ENCODE measurements at places on chromosomes 11 and 22.

GRCh38 chr22:30968924-30969531 is at the start of gene TUG1:
Gene TUG1, plus strand, starts transcription at chr22:30969265.
- DNase-seq: peak; percentile 98

- no peak for DNase-seq
These were observed 20.9 kb upstream of the TMEM191C start for GRCh38 chr22:21446128-21446826.

GRCh38 chr11:84720706-84721402 is 906.3 kb downstream of the DLG2 start:
- DNase-seq: no peak

GRCh38 chr11:132504501-132505041 is 1027.7 kb downstream of the OPCML start:
- no peak for DNase-seq

DNA sequence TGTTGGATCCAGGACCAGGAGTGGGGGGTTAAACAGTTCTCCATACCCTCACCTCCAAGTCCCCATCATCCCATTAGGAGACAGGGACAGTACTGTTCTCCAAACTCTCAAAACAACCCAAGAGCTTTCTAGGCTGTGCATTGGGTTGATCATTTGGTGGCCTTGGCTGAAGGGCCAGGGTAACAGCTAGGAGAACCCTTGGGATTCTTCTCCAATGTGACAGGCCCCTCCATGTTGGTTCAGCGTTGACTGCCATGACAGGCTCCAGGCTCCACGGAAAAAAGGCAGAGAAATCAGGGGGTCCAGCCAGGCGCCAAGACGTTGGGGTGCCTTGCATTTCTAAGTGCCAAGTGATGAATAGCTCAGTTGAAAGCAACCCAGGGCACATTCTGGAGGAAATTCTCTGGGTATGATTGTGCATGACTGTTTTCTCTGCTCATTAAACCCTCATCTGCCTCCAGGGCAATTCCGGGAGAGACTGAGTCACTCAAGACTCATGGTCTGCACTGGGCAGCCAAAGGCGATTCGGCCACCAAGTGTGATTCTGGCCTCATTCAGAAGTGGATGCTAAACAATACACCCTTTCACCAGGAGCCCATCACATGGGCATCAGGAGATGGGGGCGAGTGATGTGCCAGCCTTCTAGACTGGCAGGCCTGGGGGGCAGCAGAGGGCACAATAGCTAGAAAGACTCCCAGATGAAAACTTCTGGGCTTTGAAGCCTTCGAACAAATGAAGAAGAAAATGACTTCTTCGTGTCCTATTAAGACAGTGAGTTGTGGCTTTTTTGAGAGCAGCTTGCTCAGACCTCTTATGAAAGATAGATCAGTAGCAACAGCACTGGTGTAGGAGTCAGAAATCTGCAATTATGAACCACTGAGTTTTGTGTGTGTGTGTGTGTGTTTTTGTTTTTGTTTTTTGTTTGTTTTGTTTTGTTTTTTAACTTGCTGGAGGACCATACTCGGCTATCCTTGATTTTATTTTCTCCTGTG is 27.7 kb downstream of the CD44 start:
- DNase-seq: peak; percentile 99

GRCh38 chr11:67996051-67996450 is 7.8 kb downstream of the UNC93B1 start:
- DNase-seq: no peak

GRCh38 chr11:88307749-88308425 is 29.6 kb downstream of the CTSC start:
- no peak for DNase-seq

DNA sequence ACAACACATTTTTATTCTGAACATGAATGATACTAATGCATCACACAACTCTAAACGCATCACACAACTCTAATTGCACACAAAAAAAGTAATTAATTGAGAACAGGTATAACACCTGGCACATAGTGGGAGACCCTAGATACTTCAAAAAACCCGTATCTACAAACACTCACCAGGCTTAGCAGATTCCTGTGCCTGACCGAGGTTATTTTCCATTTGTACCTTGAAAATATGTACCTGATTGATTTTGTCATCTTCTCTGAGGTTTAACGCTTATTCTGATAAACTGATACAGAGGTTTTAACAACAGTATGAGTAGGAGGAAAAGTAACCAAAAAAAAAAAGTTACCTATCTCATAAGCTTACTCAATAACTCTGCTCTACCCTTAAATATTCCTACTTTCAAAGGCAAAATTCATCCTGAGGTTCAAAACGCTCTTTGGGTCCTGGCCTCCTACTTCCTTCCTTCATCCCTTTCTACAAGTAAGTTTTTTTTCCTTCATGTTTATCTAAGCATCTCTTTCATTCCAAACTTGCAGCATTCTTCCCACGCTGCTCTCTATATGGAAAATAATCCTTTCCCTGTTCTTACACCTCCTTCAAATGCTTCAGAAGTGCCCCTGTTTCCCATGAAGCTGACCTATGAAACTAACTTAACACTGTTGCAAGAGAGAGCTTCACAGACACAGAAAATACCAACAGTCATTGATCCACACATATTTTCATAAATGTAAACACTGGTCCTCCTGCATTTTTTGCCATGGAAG is 73.3 kb downstream of the ETS1 start:
- DNase-seq: peak; percentile 12

DNA sequence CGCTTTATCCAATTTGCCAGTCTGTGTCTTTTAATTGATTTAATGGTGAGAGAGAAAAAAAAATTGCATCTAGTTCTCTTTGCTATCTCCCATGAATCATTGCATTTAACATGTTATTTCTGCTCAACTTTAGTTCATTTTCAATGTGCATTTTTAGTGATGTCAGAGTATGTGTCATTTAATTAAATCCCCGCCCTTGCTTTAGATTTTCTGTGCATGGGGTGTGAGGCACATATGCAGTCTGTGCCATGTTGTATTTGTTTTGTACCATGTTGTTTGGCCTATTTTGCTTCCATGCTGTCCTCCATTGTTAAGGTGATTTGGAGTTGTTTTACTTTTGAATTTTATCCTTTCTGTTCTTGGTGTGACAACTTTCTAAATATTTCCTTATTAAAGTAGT is 8.3 kb upstream of the NCR3LG1 start:
- peak; percentile 4 for DNase-seq

- peak; percentile 82 for DNase-seq
These were observed 8.8 kb upstream of the PLA2G3 start for GRCh38 chr22:31148953-31149627.

GRCh38 chr11:115941044-115941443 is 436.8 kb upstream of the CADM1 start:
- DNase-seq: no peak

DNA sequence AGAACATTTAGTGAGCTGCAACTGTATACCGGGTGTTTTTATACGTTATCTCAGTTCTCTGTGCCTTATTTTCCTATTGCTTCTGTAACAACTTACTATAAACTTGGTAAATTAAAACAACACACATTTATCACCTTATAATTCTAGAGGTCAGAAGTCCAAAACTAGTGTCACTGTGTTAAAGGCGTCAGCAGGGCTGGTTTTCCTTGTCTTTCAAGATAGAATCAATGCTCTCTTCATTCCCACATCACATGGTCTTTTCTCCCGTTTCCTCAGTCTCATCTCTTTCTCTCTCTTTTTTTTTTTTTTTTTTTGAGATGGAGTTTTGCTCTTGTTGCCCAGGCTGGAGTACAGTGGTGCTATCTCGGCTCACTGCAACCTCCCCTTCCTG is 36.1 kb downstream of the MB start:
- DNase-seq: no peak

GRCh38 chr11:11733246-11733747 is 108.5 kb upstream of the USP47 start:
- DNase-seq: no peak

DNA sequence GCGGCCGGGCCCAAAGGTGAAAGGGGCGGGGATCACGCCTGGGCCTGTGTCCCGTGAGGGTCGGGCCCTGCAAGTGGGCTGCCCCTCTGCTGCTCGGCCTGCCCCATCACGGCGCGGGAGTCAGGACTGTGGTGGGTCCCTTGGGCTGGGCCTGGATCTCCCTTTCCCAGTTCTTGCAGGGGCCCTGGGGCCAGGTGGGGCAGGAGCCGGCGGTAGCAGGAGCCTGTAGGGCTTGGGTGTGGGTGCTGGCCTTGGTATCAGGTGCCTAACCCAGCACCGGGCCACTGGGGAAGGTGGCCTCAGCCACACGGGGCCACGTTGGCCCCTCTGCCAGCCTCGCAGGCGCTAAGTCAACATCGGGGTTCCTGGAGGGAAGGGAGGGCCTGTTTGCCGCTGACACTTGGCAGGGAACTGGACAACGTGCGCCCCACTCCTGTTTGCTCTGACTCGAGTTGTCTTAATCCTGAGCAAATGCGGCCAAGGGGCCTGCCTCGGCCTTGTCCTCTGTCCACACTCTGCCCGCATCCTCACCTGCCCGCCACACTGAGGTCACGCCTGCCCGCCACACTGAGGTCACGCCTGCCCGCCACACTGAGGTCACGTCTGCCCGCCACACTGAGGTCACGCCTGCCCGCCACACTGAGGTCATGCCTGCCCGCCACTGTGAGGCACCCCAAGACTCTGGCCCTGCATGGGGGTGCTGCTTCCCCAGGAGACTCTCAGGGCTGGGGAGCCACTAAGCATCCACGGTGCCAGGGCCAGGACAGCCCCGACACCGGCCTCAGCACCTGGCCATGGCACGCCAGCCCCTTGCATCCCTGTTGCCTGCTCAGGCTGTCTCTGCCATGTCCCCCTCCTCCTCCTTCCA is 14.2 kb upstream of the MUC5B start:
- DNase-seq: no peak

DNA sequence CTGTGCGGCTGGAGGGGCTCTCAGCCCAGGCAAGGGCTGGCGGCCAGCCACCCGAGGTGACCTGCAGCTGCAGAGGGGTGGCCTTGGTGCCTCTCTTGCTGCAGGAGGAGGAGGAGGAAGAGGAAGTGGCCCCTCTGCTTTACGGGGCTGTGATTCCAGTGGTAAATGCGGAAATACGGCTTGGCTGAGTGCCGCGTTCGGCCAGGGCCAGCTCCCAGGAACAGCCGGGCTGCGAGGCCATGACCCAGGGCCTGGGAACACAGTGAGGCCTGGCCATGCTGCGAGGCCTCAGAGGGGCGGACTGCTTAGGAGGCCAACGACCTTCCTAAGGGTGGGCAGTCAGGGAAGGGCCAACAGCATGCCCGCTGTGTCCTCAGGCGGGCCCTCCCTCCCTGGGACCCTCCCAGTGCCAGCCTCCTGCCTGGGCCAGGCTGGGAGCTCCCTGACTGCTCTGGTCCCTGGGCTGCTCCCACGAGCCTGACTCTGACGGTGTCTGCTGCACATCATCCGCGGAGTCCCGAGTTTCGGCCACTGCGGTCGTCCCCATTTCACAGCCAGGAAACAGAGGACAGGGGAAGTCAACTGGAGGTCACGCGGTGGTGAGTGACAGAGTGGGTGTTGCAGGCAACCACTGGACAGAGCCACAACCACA is 20.8 kb upstream of the PPARA start:
- DNase-seq: no peak

DNA sequence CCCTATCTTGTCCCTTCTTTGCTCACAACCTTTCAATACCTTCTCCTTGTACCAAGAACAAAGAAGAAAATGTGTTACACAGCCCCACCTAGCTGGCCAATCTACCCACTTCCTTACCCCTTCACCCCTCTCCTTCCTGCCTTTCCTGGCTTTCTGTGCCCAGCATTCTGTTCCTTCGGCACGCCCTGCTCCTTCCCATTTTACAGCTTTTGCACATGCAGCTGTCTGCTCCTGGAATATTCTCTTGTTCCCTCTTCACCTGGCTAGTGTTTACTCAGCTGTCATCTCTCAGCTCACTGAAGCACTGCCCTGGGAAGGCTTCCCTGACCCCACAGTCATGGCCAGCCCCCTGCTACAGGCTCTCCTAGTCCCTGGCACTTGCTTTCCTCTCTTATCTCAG is 30.7 kb downstream of the SERPINH1 start:
- DNase-seq: no peak

- DNase-seq: no peak
These were observed 47.8 kb downstream of the GDPD4 start for GRCh38 chr11:77253690-77254089.

DNA sequence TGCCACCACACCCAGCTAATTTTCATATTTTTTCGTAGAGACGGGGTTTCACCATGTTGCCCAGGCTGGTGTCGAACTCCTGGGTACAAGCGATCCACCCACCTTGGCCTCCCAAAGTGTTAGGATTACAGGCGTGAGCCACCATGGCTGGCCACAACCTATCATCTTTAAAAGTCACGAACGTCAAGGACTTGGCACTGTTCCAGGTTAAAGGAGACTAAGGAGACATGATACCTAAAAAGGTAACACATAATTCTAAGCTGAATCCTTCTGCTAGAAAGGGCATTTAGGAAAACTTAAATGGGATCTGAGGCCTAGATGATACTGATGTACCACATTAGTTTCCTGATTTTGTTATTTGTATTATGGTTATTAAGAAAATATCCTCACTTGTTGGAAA is 43.3 kb upstream of the SYT9 start:
- no peak for DNase-seq

Data from ELR (cell line).